ENCODE measurements at places on chromosomes 2 and 18.
A peak's percentile ranks its signal among the peaks of the same experiment; 100 is the strongest.

- DNase-seq: no peak
Observed at GRCh38 chr2:29590211-29590610, 331.2 kb downstream of the ALK start.

GRCh38 chr2:213429516-213429915, 145.3 kb downstream of the SPAG16 start:
- no peak for DNase-seq

- DNase-seq: no peak
Observed at GRCh38 chr2:227052879-227053278, 111.1 kb downstream of the COL4A4 start.

DNA sequence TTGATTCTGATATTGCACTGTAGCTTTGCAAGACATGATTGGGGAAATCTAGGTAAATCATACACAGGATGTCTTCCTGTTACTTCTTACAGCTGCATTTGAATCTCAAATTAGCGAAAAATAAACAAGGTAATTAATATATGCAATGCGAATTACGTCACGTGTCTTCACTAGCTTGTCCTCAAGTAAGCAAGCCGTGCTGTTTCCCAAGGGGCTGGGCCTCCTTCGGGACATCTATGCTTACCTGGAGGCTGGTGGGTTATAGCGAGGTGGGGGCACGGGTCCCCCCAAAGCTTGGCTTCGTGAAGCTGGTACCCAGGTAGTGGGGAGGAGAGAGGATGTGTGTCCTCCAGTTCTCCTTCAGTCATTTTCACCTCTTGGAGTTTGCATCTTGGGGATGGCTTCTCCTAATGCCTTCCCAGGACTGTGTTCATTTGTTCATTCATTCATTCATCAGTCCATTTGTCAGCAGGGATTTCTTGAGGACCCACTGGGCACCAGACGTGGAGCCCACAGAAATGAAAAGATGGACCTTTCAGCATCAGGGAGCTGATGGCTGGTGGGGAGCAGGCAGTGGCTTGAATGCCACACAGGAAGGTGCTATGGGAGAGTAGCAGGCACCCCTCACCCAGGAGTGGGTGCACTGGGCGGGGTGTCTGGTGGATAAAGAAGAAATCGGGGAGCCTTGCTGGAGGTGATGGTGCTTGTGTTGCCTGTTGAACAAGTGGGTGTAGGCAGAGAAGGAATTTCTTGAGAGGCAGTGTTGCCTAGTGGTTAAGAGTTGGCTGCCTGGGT, 155.1 kb downstream of the GLI2 start:
- no peak for DNase-seq

- no peak for DNase-seq
Observed at GRCh38 chr2:77712601-77713000, 190.4 kb upstream of the LRRTM4 start.

DNA sequence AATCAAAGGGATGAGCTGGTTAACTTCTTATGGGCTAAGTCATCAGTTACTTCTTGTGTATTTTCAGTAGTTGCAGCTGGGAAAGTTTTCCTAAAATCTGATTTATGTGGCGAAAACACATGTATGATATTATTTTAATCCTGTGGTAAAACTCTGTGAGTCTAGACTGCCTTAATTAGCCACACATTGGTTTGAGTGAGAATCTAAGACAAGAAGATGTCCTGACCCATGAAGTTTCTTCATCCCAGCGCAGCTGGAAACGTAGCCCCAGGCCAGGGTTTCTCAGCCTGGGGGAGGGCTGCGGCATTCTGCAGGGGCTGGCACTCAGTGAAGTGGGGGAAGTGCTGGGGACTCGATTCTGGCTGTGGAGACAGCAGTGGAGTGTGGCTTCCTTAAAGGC, 44.7 kb upstream of the INHBB start:
- DNase-seq: no peak

- DNase-seq: peak; percentile 48
Observed at GRCh38 chr2:224357098-224357901, 44.6 kb downstream of the FAM124B start.

GRCh38 chr2:31986906-31987305, 23.9 kb downstream of the MEMO1 start:
- no peak for DNase-seq

GRCh38 chr18:23756590-23757436, 67.6 kb downstream of the LAMA3 start:
- no peak for DNase-seq

DNA sequence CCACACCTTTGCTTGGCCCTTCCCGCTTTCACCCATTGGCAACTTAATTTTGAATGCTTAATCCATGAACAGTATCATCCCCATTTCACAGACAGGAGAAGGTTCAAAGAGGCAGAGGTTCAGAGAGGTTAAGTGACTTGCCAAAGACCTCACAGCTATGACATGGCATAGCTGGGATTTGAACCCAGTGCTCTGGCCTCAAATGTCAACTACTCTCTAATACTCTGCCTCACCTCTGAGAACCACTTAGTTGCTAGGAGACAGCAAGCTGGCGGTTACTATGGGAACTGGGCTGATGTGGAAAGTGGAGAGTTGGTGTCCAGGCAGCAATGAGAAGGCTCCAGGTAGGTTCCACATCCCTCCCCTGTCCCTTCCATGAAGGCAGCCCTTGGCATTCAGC, 15.8 kb upstream of the PRSS56 start:
- DNase-seq: no peak

- no peak for DNase-seq
Observed at GRCh38 chr2:108367014-108367413, 10.7 kb upstream of the SULT1C4 start.

DNA sequence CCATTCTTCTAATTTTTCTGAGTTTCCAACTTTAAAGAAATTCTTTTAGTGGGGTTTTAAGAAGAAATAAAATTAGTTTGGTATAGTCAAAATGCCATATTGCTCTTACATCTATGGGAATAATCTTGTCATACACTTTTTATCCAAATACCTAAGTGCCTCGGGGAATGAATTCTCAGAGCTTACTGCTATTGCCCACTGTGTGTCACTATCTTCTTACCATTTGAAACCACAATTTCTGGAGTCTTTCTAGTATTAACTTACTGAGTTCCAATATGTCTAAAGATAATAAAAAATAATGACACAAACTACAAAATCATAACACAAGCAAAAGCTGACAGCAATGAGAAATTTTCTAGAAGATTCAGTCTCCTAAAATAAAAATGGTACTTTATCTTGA, 23.7 kb upstream of the DNAH6 start:
- DNase-seq: no peak

DNA sequence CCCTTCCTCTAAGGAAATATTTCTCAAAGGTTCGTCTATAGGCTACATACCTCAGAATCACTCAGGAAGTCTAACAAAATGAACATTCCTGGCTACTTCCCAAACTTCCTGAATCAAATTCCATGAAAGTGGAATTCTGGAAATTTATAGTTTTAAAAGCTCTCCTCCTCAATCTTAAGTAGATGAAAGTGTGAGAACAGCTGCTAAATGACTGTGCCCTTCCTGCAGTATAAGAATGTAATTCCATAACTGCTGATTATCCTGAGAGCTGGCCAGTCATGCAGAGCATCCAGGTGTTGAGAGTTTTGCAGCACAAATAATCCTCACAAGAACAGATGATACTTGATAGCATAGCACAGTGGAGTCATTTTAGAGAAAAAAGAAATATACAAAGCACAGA, 265.0 kb downstream of the KCNJ3 start:
- DNase-seq: no peak

DNA sequence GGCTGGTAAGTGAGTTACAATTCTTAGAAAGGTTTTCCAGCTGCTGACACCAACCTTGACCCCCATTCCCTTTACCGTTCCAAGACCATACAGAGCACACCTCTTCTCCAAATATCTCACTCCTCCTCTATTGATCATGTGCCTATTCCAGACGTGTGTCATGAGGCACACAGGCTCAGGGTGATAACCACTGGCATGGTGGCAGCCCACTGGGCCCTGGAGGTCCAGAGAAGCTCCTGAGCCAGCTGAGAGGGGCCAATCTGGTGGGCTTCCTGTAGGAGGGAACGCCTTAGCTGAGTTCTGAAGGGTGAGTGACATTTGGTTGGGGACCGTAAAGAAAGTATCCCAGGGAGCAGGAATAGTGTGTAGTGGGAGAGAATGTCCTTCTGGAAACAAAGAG, 28.3 kb downstream of the ZAP70 start:
- DNase-seq: no peak

DNA sequence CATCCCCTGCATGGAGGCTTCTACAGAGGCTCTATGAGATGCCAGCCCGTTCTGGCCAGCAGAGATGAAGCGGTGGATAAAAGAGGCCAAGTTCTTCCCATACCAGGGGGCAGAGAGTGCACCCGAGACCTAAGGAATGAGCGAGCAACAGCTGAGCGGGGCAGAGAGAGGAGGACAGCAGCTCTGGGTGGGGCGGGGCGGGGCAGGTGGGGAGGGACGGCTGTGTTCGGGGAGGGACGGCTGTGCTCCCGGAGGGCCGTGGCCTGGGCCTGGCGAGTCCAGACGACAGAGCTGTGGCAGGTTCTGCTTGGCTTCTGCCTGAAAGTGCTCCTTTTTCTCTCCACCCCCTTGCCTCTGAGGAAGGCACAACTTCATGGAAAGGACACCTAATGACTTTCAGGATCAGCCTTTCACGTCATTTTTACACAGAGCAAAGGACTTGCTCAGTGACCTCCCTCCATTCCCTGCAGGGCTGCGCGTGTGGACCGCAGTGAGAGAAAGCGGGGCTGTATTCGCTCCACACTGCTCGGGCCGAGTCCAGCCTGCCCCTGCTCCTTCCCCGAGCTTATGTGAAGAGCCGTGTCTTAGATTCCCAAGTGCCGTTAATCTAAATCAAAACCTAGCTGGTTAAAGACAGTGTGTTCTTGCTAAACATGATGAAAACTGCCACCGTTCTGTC, 232.9 kb downstream of the HDAC4 start:
- DNase-seq: no peak
